CD4-positive, alpha-beta T cell treated with Interferon alpha-2 for 1 hour (primary cell): ENCODE measurements at places on chromosomes 16 and 17.

DNA sequence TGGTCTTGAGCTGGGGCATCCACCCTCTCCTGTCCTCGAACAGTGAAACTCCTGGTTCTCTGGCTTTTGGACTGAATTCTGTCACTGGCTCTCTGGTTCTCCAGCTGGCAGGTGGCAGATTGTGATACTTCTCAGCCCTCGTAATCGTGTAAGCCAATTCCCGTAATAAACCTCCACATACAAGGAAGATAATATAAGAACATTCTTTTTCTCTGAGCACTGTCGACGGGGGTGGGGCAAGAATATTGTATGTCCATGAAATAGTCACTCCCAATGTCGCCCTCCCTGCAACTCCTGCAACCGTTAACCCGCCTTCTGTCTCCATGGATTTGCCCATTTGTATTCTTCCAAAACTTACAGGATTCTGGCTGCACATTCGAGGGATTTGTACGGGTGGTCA is 39.2 kb upstream of the RPH3AL start:
- no peak for DNase-seq

DNA sequence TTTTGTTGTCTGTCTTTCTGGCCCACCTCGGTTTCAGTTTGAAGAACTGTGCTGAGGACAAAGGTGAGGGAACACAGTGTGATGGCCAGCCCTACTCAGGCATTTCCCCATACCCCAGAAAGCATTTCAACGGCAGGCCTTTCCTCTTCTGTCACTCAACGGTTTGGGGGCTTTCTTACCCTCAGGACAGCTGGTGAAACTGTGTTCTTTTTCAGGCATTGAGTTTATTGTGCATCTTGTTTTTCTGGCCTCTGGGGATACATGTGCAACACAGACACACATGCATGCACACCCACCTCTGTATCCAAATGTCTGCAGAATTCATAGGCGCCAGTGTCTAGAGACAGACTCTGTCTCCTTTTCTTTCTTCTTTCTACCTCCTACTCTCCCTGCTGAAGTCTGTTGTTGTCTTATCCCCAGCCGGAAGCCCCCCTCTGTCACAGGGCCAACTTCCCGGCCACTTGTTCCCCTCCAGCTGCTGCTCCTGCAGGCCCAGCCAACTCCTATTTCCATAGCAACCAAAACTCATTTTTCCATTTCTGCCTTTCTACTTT is 17.0 kb downstream of the CHD9 start:
- DNase-seq, result no peak

DNA sequence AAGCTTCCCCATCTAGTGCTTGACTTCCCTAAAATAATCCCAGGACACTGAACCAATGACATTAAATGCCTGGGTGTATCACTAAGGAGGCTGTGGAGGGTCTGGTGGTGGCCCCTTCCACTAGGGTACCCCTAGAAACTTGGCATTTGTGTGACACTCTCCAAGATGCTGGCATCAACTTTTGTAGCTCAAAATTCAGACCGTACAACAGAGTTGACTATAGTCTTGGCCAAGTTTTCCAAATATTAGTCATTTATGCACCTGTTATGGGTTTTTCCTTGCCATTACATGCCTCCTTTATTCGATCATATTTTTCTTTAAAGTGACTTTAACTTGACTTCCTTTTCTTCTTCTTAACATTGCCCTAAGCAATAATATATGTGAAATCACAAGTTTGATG is 124.8 kb upstream of the CACNG3 start:
- no peak for DNase-seq

DNA sequence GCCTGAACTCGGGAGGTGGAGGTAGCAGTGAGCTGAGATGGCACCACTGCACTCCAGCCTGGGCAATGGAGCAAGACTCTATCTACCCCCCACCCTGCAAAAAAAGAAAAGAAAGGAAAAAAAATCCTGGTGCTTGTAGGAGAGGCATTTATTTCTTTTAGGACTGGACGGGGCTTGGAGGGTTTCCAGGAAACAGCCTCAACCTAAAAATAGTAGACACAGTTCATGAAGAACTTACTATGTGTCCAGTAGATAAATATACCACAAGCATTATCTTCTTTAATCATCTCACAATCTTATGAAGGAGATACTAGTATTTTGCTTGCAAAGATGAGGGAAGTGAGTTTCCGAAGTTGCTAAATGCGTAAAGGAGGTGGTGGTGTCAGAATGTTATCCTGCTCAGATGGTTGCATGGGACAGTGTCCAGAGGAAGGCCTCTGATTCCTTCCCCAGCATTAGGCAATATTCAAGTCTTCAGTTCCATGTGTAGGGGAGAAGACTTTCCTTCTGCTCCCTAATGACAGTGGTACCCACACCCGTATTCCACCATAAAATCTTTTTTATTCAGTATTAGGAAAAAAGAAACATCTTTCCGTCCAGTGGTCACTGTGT is 263.2 kb downstream of the WWOX start:
- DNase-seq, result no peak

GRCh38 chr17:80612997-80613731 is 68.5 kb downstream of the RPTOR start:
- DNase-seq, result no peak

DNA sequence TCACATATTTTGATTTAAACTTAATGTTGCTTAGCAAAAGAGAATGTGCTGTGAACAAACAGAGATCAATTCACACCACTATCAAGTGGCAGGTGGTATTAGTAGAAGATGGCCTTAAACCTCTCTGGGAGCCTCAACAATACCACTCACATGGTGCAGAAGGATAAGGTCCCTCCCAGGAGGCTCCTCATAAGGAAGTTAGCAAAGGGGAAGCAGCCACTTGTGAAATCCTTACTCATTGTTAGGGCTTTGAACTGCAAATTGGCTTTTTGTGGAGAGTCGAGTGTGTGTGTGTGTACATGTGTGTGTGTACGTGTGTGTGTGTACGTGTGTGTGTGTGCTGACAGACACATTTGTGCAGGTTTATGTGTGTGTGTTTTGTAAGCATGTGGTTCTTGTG is 48.9 kb upstream of the ASIC2 start:
- no peak for DNase-seq

GRCh38 chr17:39581759-39582085 is 26.0 kb downstream of the NEUROD2 start:
- DNase-seq, result no peak

DNA sequence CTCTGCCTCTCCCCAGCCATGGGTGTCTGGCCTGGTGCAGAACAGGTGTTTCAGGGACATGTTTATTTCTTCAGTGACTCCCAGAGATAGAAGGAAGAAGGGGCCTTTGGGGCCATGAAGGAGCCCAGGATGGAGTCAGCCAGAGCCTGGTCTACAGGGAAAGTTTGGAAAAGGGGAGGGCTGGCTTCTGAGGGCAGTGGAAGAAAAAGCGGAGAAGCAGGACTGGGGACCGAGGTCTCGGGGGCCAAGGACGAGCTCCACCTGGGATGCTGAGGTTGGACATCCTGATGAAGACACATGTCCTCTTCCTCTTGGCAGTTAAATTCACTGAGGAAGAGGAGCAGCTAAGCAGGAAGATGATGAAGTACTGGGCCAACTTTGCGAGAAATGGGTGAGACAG is 7.7 kb downstream of the CES2 start:
- no peak for DNase-seq

- no peak for DNase-seq
Observed at GRCh38 chr16:9755081-9755480, 427.1 kb downstream of the GRIN2A start.

GRCh38 chr17:560432-560873 is 154.2 kb downstream of the VPS53 start:
- DNase-seq, result no peak

DNA sequence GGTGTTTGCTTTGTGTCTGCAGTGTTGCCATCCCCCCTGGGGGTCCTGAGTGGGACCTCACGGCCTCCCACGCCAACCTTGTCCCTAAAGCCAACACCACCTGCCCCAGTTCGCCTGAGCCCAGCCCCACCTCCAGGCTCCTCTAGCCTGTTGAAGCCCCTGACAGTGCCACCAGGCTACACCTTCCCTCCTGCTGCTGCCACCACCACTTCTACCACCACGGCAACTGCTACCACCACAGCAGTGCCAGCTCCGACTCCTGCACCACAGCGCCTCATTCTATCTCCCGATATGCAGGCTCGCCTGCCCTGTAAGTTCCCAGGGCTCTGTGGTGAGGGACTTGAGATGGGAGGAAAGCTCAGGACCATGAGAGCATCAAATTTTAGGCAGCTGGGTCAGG is 22.2 kb downstream of the SRCAP start:
- DNase-seq, result no peak

- DNase-seq, result peak; percentile 4
Observed at GRCh38 chr16:47461598-47462266, 601 bp downstream of the PHKB start.

DNA sequence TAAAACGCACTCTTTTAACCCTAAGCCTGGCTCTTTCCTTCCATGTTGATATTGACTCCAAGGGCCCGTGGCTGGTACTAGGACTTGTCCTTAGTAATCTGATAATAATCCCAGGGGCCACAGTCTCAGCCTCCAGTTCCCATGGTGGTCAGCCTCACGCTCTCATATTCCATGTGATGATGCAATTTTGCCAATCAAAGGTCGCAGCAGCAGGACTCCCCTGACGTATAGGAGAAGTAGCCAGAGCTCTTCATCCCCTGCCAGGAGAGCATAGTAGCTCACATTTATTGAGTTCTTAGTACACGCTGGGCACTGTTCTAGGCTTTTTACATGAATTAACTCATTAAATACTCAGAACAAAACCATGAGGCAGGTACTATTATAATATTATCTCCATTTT is 42.4 kb downstream of the CD300LF start:
- no peak for DNase-seq

DNA sequence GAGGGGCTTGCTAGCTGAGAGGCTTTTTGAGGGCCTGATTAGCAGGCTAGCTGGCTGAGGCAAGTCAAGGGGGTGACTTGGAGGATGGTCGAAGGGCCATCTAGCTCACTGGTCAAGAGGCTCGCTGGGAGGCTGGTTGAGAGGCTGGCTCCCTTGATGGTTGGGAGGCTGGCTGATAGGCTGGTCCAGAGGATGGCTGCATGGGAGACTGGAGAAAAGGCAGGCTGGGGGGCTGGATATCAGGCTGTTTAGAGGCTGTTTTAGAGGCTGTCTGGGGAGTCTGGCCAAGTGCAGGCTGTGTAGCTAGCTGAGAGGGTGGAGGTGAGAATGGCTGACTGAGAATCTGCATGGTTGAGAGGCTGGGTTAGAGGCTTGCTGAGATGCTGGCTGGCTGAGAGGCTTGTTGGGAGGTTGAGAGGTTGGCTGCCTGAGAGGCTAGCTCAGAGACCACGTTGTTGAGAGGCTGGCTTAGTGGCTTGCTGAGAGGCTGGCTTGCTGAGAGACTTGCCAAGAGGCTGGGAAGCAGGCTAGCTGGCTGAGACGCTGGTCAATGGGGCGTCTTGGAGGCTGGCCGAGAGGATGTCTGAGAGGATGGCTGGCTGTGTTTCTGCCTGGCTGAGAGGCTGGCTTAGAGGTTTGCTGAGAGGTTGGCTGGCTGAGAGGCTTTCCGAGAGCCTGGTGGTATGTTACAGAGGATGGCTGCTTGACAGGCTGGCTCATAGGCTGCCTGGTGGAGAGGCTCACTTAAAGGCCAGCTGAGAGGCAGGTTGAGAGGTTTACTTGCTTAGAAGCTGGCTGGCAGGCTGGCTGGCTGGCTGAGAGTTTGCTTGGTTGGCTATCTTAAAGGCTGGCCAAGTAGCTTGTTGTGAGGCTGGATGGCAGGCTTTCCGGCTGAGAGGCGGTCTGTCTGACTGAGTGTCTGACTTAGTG is 36.6 kb upstream of the ACSM2B start:
- no peak for DNase-seq

- no peak for DNase-seq
Observed at GRCh38 chr17:66492561-66493005, 190.2 kb downstream of the PRKCA start.

DNA sequence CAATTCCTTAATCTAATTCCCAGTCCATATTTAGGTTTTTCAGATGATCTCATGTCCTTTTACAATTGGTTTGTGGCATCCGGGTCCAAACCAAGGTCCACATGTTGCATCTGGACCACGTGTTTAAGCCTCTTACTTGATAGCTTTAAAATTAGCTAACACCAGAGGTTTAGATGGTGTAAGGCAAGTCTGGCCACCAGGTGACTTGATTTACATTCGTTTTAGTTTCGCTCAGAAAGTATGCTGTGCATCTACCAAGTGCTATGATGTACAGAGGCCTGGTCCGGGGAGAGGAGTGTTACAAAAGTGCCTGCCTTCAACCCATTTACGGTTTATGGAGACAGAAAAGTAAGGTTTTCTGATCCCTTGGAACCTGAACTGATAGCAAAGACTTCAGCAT is 878 bp upstream of the DNAJA2 start:
- DNase-seq, result peak; percentile 18

GRCh38 chr17:35519906-35520442 is 17.5 kb downstream of the SLFN12L start:
- no peak for DNase-seq

DNA sequence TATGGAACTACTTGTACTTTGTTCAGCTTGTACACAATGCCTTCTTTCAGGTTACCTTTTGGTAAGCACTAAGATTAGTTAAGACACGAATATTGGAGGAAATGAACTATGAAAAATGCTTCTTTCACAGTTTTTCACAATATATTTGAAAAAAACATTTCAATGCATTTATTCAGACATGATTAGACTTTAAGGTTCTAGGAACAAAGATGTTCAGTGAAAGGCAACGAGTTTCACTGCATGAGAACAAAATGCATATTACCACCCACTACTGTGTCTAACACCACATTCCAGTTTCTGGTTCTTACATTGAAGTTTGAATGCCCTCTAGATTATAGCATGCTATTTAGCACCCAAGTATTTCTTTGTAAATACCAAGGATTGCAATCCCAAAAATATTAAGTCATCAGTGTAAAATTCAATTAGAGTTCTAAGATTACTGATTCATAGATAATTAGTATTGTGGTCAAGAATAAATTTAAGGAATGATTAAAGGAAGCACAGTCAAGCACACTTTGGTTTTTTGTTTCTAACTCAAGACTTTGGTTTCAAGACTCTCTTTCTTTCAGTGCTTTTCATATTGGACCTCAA is 261.7 kb downstream of the CEP112 start:
- no peak for DNase-seq

DNA sequence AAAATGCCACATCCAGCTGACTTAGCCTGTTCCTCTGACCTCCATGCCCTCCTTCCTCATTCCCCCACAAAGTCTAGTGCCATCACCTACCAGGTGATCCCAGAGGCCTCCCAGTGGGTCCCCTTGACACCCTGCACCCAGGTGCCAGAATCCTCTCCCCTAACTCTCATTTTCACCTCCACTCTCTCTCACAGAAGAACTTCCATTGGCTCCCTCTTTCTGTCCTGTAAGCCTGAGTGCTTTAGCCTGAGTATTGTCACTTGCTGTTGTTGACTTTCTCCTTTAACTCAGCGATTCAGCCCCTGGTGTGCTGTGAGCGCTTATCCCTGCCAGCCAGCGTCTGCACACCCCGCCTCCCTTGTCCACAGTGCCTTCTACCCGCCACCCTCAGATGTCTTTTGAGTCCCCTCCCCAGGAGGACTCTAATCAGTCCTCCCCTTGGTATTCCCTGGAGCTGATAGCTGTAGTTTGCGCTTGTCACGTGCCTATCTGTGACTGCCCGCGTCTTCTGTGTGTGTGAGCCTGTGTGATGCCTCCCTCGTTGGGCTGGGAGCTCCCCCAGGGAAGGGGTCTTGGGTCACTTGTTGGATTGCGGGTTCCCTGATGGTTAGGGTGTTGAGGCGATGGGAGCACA is 31.9 kb downstream of the ARHGAP23 start:
- DNase-seq, result no peak

GRCh38 chr17:9928601-9929333 is 23.7 kb upstream of the RCVRN start:
- no peak for DNase-seq
